ENCODE measurements at places on chromosomes 11 and 22. TPM values are rescaled to one million over a fixed set of nuclear protein-coding genes. Genes with fewer than 3 reads are reported as not detected.

The C11orf16 gene
- not detected for total RNA-seq

The PICK1 gene
- total RNA-seq: 45.4 TPM

DNA sequence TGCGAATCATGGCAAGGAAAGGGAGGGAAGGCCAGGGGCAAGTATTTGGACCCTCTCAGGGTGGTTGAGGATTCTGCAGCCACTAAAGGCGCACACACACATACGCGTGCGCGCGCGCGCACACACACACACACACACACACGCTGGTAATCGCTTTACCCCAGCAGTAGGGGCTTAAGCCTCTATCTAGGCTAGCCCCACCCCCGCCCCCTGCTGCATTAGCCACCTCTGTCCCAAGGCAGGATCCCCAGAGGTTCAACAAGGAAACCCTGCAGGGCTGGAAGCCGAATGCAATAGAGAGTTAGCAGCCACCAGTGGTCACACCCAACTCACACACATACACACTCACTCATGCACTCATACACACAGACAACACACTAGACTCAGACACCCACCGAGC lies 28.6 kb upstream of the ELFN2 start:
- no peak overlapping the region for H3K27ac ChIP-seq
- no peaks in the 10 kb centered on the region for H3K36me3 ChIP-seq
- H3K4me3 ChIP-seq: no peak overlapping the region
- peaks cover 45% of the 10 kb centered on the region for H3K27me3 ChIP-seq
- DNase-seq: no peak
- peaks cover 19% of the 10 kb centered on the region for H3K4me1 ChIP-seq

GRCh38 chr22:37734964-37735451 lies 38.2 kb downstream of the TRIOBP start:
- peaks cover 12% of the 10 kb centered on the region for H3K4me1 ChIP-seq
- no peak for DNase-seq
- no peak overlapping the region for H3K4me3 ChIP-seq

DNA sequence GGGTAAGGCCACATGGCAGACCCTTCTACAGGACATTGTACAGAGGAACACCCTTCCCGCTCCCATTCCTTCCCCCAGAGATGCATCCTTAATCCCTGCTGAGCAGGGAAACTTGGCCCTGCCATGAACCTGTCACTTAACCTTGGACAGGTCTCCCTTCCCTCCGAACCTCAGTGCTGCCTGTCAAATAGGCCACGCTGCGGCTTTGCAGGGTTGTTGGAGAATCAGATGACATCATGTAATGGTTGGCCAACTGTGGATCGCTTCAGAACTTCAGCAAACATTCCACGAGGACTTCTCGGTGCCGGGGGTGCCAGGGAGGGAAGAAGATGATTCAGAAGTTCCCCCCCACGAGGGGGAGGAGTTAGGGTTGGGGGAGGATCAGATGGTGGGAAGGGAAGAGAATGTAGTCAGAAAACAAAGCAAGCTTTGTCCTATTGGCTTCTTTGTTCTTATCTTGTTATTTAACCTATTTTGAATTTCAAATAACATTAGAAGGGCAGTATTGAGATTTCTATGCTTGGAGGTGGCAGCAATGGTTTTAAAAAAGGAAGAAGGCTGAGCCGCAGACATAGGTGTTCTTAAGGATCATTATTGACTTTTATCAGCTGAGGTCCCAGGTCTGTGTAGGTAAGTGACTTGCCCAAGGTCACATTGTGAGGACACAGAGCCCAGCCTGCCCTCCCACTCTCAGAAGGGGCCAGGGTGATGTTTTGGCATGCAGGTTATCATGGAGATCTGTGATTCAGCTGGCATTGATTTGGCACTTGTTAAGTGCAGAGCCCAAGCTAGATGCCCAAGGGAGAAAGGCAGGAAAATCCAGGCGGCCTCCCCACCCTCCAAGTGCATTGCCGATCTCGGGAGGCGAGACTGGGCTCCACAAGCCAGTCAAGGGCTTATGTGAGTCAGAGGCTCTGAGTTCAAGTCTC lies 3.1 kb downstream of the CDC42EP1 start:
- H3K36me3 ChIP-seq: no peaks in the 10 kb centered on the region
- H3K27ac ChIP-seq: peak overlapping the region; percentile 76
- H3K4me3 ChIP-seq: peak overlapping the region; percentile 70
- peaks cover 4% of the 10 kb centered on the region for H3K27me3 ChIP-seq

GRCh38 chr22:23718371-23719165 lies 27.8 kb downstream of the RGL4 start:
- peak overlapping the region; percentile 39 for H3K4me3 ChIP-seq
- no peak overlapping the region for H3K27ac ChIP-seq

DNA sequence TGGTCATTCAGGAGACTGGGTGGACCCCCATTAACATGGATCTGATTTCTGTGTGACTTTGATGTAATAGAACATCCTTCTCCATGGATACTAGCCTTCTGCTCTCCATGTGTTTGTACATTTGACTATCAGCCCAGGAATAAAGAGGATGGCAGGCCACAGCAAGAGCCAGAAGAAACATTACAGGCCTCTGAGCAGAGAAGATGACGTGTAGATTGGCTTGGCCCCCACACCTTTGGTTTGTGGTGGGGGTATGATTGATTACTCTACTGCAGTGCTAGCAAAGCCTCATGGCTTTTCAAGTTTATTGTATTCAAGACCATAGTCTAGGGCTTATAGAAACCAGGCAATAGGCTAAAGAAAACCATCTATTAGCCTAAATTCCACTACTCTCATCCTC lies 77.0 kb downstream of the GRAMD1B start:
- no peak overlapping the region for H3K4me3 ChIP-seq
- no peaks in the 10 kb centered on the region for H3K27me3 ChIP-seq
- peaks cover 48% of the 10 kb centered on the region for H3K4me1 ChIP-seq
- H3K27ac ChIP-seq: no peak overlapping the region
- DNase-seq: no peak

- H3K36me3 ChIP-seq: peaks cover 41% of the 10 kb centered on the region
- H3K4me1 ChIP-seq: peaks cover 21% of the 10 kb centered on the region
- H3K27ac ChIP-seq: peak overlapping the region; percentile 100
- DNase-seq: no peak
- H3K4me3 ChIP-seq: peak overlapping the region; percentile 100
- peaks cover 4% of the 10 kb centered on the region for H3K27me3 ChIP-seq
Measured at GRCh38 chr22:39318507-39319283, 728 bp downstream of the RPL3 start.

The BTG4 gene
- total RNA-seq: not detected

DNA sequence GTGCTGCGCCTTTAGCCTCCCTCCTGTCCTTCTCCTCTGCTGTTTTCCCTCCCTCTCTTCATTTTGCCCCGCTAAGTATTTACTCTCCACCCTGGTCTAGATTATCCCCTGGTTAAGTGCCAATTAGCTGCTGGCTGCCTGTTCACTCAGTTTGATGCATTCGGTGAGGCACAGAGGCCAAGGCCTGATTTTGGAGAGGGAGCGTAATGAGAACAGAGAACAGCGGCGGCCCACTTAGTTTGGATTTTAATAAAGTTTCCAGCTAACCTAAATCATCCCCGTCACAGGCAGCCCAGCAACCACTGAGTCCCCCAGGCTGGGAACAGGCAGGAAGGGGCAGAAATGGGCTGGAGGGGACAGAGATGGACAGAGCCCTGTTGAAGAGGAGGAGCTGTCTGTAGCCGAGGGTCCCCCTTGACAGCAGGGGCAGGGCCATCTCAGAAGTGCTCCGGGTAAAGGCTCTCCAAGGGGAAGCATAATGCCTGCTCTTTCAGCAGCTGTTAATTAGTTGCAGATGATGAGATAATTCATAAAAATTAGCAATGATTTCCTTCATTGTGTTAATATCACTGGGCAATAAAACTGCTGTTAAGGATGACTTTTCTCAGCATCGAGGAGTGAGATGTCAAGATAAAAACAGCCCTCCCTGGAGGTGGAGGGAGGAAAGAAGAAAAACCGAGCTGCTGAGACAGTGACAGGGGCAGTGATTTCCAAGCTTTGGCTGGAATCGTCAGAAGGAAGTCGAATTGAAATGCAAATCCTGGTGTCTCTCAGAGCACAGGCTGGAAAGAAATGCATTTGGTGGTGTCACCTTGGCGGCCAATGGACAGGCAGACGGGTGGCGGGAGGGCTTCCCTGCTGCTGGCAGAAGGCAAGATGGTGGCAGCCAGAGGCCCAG lies 170.1 kb downstream of the GRIK4 start:
- no peak overlapping the region for H3K27ac ChIP-seq
- no peak for DNase-seq
- no peak overlapping the region for H3K4me3 ChIP-seq
- H3K36me3 ChIP-seq: no peaks in the 10 kb centered on the region

DNA sequence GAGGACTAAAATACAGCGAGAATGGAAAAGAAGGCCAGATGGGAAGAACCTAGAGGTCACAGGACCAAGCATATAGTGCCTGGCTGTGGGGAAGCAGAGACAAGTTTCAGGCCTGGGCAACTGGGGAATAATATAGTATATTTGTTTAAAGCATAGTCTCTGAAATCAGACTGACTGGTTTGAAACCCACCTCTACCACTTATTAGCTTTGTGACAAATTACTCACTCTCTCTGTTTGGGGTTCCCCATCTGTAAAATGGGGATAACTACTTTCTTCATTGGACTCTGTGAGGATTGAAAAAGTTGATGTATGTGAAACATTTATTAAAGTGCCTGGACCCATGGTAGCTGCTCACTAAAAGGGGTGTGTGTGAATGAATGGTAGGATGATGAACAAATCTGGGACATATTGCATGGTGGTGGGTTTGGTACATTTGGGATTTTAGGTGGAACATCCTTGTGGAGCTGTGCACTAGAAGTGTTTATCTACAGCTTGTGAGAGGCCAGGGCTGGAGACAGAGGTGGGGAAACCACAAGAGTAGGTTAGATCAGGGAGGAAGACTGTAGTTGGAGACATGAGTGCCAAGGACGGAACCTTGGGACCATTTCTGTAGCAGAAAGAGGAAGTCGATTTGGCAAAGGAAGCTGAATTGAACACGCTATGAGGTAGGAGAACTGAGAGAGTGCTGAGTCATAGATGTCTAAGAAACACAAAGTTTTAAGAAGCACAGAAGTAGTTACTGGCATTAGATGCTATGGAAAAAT lies 52.6 kb downstream of the SWAP70 start:
- H3K4me1 ChIP-seq: peaks cover 16% of the 10 kb centered on the region
- no peak for DNase-seq
- H3K27me3 ChIP-seq: no peaks in the 10 kb centered on the region
- H3K36me3 ChIP-seq: peaks cover 29% of the 10 kb centered on the region

DNA sequence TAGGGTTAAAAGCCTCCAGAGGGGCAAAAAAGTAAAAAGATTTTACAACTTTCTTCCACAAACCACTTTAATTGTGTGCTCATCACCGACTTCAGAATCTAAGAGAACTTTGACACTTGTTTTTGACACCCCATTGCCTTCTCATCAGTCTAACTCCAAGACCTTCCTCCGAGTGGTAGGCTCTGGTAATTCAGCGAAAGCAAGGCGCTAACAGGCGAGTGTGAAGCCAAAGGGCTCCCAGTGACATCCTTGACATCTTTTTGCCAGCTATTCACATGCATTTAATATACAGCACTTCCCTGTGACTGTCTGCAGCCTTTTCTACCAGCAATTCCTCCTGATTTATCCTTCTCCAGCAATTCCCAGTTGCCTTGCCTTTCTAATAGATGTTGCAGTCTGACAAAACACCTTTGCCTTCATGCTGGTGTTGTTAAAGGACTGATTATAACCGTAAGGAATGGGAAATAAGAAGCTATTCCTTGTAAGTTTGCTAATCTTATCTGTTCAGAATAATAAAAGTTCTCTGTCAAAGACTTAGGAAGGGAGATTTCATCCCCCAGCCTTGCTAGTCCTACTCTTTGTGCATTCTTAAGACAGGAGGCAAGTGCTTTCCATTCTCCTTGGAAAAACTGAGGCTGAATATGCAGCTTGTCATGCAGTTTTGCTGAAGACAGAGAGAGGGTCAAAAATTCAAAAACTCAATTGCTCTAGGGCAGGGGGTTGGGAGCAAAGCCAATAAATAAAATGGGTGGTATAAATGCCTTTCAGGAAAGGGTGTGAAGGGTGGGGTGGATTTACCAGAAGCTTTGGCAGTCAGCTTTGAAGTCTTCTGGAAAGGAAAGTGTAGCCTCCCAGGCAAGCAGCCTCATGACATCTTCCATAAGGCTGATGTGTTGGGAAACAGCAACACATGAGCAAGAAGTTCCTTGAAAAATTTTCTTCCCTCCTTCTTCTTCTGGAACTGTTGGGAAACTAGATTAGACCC lies 39.1 kb downstream of the SNX19 start:
- no peak for DNase-seq
- H3K36me3 ChIP-seq: peaks cover 37% of the 10 kb centered on the region
- H3K4me1 ChIP-seq: no peaks in the 10 kb centered on the region
- H3K4me3 ChIP-seq: no peak overlapping the region
- no peaks in the 10 kb centered on the region for H3K27me3 ChIP-seq
- no peak overlapping the region for H3K27ac ChIP-seq

GRCh38 chr11:118622376-118623268 lies 15.2 kb downstream of the PHLDB1 start:
- peaks cover 35% of the 10 kb centered on the region for H3K4me1 ChIP-seq
- no peaks in the 10 kb centered on the region for H3K27me3 ChIP-seq
- DNase-seq: no peak

The SYNGR1 gene
- total RNA-seq: 47.9 TPM

GRCh38 chr11:12727563-12728211 lies 53.5 kb downstream of the TEAD1 start:
- H3K4me3 ChIP-seq: peak overlapping the region; percentile 56
- peak overlapping the region; percentile 47 for H3K27ac ChIP-seq
- no peak for DNase-seq
- H3K27me3 ChIP-seq: no peaks in the 10 kb centered on the region

The OR8A1 gene
- total RNA-seq: not detected

DNA sequence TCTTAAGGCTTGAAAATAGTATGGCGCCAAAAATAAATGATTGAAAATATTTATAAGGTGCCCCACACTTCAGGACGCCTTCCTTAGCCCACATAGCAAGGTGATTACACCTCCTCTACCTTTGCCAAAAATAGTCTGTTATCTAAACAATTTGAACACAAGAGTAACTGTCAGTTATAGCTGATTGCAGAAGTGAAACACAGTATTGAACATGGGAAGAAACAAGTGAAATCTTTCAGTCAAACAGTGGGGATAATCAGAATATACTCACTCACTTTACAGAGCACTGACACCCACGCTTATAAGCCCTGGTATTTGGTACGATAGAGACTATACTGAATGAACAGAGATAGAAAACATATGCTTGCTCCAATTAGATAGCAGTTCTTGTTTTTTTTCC lies 203.1 kb downstream of the RAB38 start:
- DNase-seq: no peak
- H3K36me3 ChIP-seq: no peaks in the 10 kb centered on the region
- no peak overlapping the region for H3K4me3 ChIP-seq
- no peak overlapping the region for H3K27ac ChIP-seq
- peaks cover 3% of the 10 kb centered on the region for H3K27me3 ChIP-seq

All from type B pancreatic cell (in vitro differentiated cells).